ENCODE measurements at places on chromosomes 13 and 19.

DNA sequence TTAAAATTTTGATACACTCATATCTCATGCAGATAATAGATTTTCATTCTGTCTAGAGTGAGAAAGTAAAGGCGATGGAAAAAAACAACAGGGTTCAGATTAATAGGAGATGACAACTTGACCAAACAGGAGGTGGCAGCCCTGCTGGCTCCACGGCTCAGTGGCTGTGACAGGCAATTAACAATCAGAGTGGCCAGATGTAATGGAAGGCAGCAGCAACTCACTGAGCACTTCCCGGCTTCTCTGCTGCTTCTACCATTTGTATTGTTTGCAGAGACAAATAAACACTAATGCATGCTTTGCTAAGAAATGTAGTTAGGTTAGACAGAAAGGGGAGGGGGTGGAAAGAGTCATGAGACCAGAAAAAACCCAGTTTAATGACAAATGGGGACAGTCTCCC, 473.0 kb upstream of the SLC10A2 start:
- DNase-seq, result no peak

DNA sequence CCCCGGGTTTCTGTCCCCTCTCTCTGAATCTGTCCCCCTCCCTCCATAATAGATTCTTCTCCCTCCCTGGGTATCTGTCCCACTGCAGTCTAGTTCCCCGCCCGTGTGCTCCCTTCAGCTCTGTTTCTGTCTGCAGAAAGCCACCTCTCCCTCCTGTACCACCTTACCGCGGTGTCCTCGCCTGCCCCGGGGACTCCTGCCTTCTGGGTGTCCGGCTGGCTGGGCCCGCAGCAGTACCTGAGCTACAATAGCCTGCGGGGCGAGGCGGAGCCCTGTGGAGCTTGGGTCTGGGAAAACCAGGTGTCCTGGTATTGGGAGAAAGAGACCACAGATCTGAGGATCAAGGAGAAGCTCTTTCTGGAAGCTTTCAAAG, 1.3 kb downstream of the FCGRT start:
- no peak for DNase-seq

- no peak for DNase-seq
Measured at GRCh38 chr13:80145171-80145690, 195.7 kb downstream of the SPRY2 start.

GRCh38 chr13:100280681-100281080, 191.8 kb downstream of the PCCA start:
- DNase-seq, result no peak

GRCh38 chr13:112716461-112716820, 26.6 kb downstream of the ATP11A start:
- no peak for DNase-seq

Measured in NCI-H1048 (cell line).